Stimulated activated CD4-positive, alpha-beta T cell treated with anti-CD3 and anti-CD28 coated beads, Interleukin-1b, Interleukin-23, amount 100 ng/mL, for 1 hour (primary cell): ENCODE measurements at places on chromosomes 13 and 19.

DNA sequence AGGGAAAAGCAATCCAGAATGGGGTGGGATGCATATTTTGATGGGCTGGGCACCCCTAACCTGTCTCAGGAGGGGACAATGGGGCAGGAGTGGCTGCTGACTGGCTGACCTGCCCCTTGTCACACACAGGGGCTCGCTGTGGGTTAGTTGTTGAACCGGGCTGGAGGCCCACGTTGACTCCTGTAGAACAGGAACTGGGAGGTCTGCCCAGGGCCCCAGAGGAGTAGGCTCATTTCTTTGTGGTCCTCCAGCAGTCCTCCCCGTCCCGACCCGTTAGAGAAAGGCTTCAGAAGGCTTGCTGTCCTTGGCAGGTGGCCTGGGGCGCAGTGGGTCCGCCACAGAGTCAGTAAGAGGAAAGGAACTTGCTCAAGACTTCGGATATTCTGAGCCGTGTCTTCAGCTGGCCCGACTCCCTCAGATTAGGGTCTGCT is 70.1 kb downstream of the COL4A1 start:
- DNase-seq: no peak

DNA sequence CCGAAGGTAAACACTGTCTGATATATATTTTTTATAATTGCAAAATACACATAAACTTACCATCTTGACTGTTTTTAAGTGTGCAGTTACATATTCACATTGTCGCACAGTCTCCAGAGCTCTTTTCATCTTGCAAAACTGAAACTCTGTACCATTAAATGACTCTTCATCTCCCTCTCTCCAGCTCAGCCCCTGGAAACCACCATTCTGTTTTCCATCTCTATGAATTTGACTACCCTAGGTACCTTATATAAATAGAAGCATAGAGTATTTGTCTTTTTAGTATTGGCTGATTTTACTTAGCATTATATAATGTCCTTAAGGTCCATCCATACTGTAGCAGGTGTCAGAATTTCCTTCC is 45.8 kb downstream of the LRCH1 start:
- no peak for DNase-seq

GRCh38 chr19:14333101-14333871 is 48.0 kb upstream of the ADGRE5 start:
- no peak for DNase-seq

DNA sequence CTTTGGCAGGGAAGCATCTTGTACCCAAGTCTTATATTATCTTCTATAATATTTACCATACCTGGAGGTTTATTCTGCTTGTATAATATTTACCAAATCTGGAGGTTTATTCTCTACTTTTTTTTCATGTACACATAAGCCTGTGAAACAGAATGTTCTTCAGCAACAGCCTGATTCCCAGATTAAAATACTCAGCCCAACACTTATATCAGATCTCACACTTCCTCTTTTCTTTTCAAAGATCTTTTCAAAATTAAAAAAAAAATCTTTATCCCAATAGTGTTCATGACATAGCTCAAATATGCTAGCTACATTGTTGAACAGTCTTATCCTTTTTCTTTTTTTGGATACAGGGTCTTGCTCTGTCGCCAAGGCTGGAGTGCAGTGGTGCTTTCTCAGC is 300.7 kb downstream of the LMO7 start:
- no peak for DNase-seq

DNA sequence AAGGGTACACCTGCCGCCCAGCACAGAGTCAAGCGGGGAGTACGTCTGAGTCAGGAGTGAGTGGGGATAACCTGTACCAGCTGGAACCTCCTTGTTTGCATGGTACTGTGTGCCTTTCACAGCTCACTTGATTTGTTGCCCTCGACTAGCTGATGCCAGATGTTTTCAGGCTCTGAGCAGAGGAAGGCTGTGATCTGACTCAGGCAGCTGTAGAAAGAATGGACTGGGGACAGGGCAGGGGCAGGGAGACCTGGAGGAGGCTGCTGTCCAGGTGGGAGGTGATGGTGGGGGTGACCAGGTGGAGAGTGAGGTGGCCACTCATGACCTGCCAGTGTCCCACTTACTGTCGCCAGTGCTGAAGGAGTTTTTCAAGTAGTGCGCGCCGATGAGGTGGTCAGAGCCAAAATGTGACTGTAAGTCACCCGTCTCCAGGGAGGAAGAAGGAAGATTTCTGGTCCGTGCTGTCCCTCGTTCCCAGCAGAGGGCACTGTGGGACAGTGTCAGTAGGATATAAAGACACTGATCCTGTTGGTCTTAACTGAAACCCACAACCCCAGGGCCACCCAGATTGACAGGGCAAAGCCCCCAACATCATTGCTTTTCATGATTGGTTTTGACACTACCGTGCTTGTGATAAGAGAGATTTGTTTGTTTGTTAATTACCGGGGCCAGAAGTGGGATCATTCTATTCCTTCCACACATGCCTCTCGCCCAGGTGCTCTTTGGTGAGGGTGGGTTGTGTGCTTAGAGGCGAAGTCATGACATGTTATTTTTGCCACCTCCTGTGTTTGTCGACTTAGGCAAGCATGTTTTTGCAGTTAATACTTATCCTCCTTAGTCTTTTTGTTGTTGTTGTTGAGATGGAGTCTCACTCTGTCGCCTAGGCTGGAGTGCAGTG is 128.4 kb downstream of the DPF1 start:
- DNase-seq: no peak

DNA sequence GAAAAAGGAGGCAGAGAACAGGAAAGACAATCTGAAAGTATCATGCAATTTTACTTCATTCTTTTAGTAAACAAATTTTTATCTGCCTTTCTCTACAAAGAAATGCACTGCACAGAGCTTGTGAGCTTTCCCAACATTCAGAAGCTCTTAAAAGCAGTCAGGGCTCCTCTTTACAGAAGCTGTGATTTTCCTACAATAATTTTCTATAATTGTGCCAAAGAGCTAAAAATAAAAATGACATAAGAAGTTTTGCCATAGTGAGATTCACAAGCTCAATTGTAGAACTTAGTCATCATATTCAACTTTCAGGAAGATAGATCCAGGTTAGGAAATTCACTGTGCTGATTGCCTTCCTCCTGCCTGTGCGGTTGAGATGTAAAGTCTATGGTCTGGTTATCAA is 341.4 kb downstream of the PCDH9 start:
- no peak for DNase-seq

DNA sequence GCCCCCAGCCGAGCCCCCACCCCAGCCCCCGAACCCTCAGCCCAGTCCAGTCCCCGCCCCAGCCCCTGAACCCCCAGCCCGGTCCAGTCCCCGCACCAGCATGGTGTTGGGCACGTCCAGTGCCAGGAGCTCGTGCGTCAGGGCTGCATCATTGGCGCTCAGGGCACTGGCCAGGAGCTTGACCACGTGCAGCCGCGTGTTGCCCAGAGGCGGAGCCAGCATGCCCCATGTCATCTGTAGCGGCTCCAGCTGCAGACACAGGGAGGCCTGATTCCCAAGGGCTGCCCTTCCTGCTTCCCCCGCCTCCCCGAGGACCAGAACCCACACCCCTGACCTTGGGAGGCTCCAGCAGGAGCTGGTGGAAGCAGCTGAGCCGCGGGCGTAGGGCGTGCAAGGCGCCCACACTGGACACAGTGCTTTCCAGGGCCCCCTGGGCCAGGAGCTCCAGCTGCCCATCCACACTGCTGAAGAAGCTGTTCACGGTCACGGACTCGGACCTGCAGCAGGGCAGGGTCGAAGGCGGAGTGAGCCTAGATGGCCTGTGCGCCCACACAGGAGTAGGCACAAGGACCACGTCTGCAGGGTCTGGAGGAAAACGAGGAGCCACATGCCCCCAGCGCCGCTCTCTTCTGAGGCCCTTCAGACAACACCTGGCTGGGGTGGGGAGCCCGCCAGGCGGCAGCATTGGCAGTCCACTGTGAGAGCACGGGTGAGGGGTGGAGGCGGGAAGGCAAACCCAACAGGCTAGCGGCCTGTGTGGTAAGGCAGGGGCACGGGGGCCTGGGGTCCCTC is 12.8 kb upstream of the TMEM86B start:
- no peak for DNase-seq

- DNase-seq: no peak
Observed at GRCh38 chr19:50387176-50387867, 3.2 kb downstream of the POLD1 start.

DNA sequence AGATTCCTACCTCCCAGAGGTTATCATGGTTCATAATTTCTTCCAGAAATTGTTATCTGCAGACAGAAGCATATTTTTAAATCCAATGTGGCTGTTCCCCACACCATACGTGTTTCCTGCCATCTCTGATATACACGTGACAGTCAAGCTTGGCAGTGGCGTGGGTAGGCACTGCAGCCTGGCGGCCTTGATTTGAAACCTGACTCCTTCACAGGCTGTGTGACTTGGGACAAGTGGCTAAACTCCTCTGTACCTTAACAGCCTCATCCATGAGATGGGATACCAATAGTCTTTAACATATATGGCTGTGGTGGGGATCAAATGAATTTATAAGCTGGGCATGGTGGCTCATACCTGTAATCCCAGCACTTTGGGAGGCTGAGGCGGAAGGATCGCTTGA is 33.2 kb downstream of the DPF1 start:
- DNase-seq: no peak
